Stimulated activated CD4-positive, alpha-beta T cell treated with anti-CD3 and anti-CD28 coated beads, Interleukin-12 subunit alpha, Interleukin-12 subunit beta, amount 100 ng/mL, for 4 hours (primary cell): ENCODE measurements at places on chromosomes 7 and 10.
A peak's percentile ranks its signal among the peaks of the same experiment; 100 is the strongest.

GRCh38 chr7:77393261-77393660 lies 22.9 kb downstream of the GSAP start:
- peak; percentile 19 for DNase-seq

- DNase-seq = no peak
Observed at GRCh38 chr10:90788968-90789367, 68.9 kb downstream of the HTR7 start.

DNA sequence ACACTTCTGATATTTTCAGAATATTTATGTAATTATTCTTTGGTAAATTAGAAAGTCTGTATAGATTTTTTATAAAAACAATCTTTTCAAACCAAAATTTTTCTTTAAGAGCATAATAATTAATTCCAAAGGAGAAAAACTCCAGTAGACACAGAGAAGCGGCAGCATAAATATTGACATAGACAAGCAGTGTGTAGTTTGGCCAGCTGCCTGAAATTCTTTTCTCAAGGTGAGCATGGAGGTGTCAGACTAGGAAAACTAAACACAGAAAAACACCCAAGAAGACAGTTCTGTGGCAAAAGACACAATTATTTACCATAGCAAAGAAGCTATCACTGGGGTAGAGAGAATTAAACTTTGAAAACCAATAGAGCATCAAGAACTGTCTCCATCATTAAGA lies 82.4 kb downstream of the KLF6 start:
- DNase-seq = no peak

- no peak for DNase-seq
Observed at GRCh38 chr7:2922866-2923265, 78.8 kb upstream of the GNA12 start.

GRCh38 chr7:92244808-92245486 lies 767 bp downstream of the KRIT1 start:
- DNase-seq = no peak

DNA sequence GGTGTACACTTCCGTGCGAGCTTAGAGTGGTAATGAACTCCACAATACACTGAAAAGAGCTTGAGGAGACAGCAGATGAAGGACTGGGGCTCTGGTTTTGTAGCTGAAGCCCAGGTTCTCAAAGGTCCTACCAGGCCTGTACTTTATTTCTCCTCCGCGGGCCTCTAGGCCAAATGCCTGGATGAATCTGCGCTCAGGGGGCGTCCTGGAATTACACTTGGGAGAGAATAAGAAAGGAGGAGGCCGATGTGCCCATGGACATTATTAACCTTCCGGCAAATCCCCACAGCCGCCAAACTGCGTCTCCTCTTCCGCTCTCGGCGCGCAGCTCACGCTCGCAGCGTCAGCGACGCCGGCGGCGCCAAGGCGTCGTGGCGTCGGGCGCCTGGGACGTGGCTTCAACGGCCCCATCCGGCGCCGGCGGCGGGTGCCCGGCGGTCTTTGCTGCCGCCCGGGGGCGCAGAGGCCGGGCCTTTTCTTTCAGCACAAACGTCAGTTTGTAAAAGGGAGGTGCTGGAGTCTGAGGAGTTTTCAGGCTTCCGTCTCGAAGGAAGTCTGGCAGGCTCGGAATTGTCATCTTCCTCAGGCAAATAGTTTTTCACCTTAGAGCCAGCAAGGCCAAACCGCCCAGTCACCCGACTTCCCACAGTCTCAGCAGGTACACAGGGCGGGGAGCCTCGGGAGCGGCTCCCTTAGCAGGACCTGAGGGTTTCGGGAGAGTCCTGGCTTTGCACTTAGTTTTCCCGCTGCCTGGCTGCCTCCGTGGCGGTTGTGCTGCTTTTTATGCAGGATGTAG lies at the start of gene CCDC7:
Gene CCDC7, plus strand, starts transcription at position 401 of the 796 bp plus-strand sequence. CDS start 5,503 bp downstream, outside the sequence.
- DNase-seq = peak; percentile 81

DNA sequence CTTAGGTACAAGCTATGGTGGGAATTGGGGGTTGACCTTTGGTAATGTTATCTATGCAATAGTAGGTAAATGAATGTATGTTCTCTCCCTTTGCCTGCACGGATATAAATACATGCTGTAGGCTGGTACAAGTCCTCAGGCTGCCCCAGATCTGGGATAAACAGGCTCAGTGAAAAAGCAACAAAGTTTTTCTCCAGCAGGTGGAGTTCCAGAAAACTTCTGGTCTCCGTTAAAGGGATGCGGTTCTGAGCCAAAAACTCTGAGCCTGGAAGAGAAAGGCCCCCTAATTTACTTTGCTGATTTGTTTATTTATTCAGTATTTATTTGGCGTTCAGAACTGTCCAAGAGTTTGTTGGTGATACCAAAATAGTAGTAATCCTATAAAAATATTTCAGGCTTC lies 204.7 kb downstream of the ADRA2A start:
- DNase-seq = no peak

- DNase-seq = no peak
Observed at GRCh38 chr7:29564496-29565223, 1.0 kb downstream of the PRR15 start.

DNA sequence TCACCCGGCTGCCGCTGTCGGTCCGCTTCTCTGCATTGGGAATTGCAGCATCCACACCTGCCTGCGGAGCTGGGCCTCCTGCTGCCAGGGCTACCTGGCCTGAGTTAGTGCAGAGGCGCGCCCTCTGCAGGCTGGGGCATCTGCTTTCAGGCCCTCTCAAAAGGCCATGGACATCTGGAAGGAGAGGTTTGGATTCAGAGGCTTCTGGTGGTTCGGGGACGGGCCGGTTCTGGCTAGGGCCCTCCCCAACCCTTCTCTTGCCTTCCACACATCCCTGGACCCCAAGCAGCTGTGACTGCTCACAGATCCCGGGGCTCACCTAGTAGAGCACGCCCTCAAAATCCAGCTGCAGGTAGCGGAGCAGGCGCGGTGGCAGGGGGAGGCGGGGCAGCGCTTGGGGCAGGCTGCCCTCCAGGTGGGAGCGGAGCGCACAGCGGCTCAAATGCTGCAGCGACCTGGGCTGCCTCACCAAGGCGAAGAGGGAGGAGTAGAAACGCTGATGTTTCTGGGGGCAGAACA lies 8.4 kb upstream of the GBX1 start:
- no peak for DNase-seq

DNA sequence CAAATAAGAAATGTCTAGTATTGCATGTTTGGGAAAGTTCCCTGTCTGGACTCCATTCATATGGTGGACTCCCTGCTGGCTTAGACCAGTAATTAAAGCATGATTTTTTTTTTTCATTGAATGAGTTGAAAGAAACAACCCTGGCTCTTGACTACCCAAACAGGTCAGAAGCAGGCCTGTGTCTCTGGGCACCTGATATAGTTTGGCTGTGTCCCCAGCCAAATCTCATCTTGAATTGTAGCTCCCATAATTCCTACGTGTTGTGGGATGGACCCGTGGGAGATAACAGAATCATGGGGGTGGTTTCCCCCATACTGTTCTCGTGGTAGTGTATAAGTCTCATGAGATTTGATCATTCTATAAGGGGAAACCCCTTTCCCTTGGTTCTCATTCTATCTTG lies 206.2 kb downstream of the TMEM178B start:
- no peak for DNase-seq

GRCh38 chr10:127234306-127234800 lies 38.0 kb upstream of the INSYN2A start:
- DNase-seq = no peak

- no peak for DNase-seq
Observed at GRCh38 chr10:114632869-114633715, 25.0 kb downstream of the ABLIM1 start.

- DNase-seq = peak; percentile 44
Observed at GRCh38 chr7:107167483-107168232, 1.1 kb upstream of the HBP1 start.

- DNase-seq = no peak
Observed at GRCh38 chr7:148547951-148548350, 42.6 kb upstream of the C7orf33 start.

DNA sequence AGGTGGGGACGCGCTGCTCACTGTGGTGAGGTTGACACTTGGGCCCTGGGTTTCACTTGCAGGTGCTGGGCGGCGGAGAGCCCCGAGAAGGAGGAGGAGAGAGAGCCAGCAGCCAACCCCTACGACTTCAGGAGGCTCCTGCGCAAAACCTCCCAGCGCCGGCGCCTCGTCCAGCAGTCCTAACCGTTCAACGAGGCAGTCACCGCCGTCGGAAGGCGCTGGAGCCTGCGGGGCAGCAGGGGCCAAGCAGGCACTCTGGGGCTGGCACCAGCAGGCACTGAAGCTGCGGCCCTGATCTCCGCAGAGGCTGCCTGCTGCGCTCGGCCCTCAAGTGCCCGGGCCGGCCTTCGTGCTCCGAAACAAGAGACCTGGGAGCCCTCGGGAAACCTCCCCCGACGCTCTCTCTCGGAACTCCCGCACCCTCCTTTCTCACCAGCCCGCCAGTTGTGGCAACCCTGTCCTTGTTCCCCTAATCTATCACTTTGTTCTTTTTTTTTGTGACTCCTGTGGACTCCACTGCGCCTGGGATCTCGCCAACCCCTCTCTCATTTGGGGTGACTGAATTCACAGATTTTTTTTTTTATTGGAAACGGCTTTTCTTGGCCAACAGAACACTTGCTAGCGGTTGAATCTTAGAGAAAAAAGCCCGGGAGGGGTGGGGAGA lies 4.7 kb upstream of the GAD2 start:
- DNase-seq = no peak

DNA sequence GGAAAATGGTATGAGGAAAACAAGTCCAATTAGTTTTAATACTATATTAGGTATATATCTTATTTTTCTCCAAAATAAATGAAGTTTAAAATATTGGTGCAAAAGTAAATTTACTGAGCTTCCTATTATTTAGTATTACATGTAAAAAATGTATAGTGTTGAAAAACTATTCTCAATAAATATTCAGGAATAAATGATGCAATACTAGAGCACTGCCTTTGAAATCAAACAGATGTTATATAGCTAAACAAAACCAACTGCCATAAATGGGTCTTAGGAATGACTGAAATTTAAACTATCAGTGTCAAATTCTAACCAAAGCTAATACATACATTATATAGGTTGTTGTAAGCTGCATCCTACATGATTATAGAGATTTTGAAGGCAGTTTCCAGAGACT lies 1434.0 kb upstream of the LRRTM3 start:
- no peak for DNase-seq

GRCh38 chr7:122752583-122752982 lies 49.9 kb upstream of the RNF148 start:
- no peak for DNase-seq

- no peak for DNase-seq
Observed at GRCh38 chr7:117716707-117717299, 156.4 kb downstream of the CTTNBP2 start.

DNA sequence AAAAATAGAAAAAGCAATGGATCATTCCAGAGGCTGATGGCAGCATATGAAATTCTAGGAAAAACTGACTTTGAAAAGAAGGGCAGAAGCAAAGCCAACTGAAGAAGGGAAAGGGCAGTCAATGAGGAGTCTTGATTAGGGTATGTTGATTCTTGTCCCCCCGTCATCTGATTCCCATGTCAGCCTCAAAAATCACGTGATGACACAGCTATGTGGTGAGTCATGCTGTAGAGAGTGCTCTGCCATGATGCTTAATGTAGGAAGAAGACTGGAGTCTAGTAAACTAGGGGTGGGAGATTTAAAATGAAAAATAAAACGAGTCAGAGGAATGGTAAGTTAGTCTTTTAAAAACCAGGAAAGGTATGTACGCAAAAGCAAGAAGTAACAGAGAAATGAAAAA lies 3.9 kb upstream of the POU6F2 start:
- no peak for DNase-seq

DNA sequence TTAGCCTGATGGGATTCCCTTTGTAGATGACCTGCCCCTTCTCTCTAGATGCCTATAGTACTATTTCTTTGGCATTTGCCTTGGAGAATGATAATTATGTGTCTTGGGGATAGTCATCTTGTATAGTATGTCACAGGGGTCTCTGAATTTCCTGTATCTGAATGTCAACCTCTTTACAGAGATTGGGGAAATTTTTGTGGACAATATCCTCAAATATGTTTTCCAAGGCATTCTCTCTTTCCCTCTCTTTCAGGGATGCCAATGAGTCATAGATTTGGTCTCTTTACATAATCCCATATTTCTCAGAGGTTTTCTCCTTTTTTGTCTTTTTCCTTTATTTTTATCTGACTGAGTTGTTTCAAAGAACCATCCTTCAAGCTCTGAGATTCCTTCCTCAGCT lies 99.4 kb downstream of the CTNNA3 start:
- no peak for DNase-seq

DNA sequence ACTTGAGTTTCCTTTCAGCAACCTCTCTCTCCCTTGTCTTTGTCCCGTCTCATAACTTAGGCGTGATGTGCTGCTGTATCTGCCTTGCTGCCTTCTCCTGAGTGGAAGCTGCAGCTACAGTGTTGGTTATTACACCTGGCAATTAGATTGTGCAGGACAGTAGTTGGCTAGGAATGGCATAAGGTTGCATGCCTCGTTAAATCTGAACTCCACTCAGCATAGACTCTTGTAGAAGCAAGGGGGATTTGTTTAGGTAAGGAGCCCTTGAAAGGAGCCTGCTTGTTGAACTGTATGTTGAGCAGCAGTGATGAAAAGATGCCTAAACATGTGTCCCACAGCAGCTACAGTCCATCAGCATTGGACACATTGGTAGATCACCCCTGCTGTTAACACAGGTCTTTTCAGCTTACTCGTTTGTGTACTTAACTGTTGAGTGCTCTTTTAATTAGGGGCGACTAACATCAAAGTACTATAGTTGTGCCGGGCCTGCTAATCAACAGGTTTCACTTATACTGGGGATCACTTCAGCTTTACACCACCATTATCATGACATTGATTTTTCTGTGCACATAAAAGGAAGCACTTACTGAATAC lies 225.0 kb downstream of the AUTS2 start:
- DNase-seq = no peak

- no peak for DNase-seq
Observed at GRCh38 chr10:60495338-60496055, 105.8 kb upstream of the ANK3 start.

DNA sequence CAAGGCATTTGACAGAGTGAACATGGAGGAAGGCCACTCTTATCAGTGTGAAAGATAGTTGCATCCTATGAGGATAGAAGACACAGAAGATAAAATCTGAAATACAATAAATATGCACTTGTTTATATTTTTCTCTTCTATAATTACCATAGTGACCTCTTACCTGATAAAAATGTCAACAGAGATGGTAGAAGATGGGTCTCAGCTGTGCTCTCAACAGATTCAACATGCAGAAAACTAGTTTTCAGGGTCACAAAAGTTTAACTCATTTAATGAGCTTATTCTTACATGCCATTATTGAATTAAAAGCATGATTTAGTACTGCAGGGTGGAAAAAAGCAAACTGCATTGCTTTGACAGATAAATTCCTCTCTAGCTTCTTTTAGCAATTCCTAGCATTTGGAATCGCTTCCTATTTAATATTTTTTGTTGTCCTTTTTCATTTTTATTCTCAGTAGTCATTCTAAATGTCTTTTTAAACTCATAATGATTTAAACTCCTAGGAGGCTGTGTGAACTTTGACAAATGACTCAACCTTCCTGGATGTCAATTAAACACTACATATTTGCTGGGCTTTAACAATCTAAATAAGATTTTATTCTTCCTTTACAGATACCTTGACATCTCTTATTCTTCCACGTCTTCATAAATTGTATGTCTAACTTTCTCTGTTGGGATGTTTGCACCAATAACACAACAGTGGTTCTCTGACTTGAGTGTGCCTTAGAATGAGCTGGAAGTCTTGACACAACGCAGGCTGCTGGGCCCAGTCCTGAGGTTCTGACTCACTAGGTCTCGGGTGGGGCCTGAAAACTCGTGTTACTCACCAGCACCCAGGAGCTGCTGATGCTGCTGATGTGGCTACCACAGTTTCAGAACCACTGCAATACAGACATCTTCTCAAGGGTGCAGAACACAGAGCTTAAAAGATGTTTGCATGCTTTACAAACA lies 565.5 kb upstream of the IGFBP3 start:
- DNase-seq = no peak
